Muscle of leg (tissue), 16 donors: ENCODE measurements at places on chromosomes 13 and 19. TPM values are rescaled to one million over a fixed set of nuclear protein-coding genes. Genes with fewer than 3 reads are reported as not detected.

Gene CBARP
- polyA plus RNA-seq, result 2.0 TPM

Gene ZGLP1
- polyA plus RNA-seq, result 3.8 TPM

Gene FCER2
- 1.0 TPM for polyA plus RNA-seq

Gene ZNF560
- 0.12 TPM for polyA plus RNA-seq

Gene STOML3
- polyA plus RNA-seq, result 0.29 TPM

Gene KLK14
- 0.34 TPM for polyA plus RNA-seq

DNA sequence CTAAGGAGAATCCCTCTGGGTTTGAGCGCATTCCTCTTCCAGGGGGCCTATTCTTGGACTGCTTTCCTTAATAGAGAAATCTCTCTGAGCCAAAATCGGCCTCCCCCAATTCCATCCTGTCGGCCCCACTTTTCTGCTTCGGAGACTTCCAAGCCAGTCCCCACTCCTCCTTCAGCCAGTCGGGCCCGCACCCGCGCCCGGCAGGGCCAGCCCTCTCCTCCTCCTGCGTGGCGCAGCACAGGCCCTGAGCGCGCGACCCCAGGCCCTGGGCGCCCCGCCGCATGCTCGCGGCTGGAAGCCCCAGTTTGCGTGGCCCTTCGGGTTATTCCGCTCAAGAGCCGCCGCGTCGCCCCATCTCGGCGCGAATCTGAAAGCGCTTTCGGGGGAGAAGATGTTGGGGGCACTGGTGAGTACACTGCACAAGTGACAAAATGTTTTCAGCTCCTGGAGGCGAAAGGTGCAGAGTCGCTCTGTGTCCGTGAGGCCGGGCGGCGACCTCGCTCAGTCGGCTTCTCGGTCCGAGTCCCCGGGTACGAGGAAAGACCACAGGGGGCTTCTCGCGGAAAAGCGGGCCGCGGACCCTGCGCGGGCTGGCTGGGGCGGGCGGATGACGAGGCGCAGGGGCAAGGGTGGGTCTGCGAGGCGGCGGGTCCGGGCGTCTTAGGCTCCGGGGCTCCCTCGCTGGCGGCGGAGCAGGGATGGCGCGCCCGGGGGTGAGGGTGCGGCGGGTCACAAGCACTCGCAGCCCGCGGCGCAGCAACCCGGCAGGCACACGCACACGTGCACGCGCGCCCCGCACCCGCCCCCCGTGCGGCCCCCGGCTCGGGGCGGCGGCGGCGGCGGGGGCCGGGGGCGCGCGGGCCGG lies at the start of gene IL17D:
TSS of gene IL17D (plus strand) at position 785 of the 865 bp plus-strand sequence. CDS start 303 bp downstream, outside the sequence.
- peak within 1 kb of the TSS; percentile 57 for H3K27ac ChIP-seq
- no peaks in the 10 kb centered on the region for H3K36me3 ChIP-seq
- peaks cover 2% of the 10 kb centered on the region for H3K27me3 ChIP-seq
- peak within 1 kb of the TSS; percentile 61 for H3K4me3 ChIP-seq

GRCh38 chr13:48532256-48532505 lies 699 bp downstream of the RCBTB2 start:
- H3K4me1 ChIP-seq, result peaks cover 12% of the 10 kb centered on the region
- no peaks in the 10 kb centered on the region for H3K27me3 ChIP-seq
- DNase-seq, result peak; percentile 87
- H3K36me3 ChIP-seq, result no peaks in the 10 kb centered on the region
- H3K4me3 ChIP-seq, result peak overlapping the region; percentile 81
- H3K27ac ChIP-seq, result peak overlapping the region; percentile 97

- peaks cover 2% of the 10 kb centered on the region for H3K4me1 ChIP-seq
- no peak overlapping the region for H3K4me3 ChIP-seq
- H3K36me3 ChIP-seq, result no peaks in the 10 kb centered on the region
- DNase-seq, result no peak
- no peaks in the 10 kb centered on the region for H3K27me3 ChIP-seq
- H3K27ac ChIP-seq, result no peak overlapping the region
Measured at GRCh38 chr13:31588316-31588715, 151.0 kb upstream of the RXFP2 start.

DNA sequence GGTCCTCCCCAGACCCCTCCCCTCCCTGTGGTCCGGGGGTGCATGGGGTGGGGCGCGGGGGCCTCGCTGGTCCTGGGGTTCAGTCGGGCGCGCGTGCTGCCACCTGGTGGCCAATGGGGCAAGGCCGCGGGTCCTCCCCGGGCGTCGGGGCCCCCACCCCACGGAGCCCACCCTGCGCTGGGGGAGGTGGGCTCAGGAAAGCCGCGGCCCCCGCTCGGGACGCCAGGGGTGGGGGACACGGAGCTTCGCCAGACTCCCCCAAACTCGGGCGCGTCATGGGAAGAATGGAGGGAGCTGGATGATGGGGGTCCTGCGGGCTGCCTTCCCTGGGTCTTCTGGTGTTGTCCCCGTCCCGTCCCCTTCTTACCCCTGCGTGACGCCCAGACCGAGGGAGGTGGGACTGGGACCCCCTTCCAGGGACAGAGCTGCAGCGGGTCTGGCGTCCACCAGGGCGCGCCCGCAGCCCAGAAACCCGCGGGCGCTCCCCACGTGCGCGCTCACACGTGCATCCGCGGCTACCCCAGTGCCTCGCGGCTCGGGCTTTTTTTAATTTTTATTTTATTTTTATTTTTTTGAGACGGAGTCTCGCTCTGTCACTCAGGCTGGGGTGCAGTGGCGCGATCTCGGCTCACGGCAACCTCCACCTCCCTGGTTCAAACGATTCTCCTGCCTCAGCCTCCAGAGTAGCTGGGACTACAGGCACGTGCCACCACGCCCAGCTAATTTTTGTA lies 19.8 kb upstream of the TCF3 start:
- H3K4me3 ChIP-seq, result peak overlapping the region; percentile 22
- peaks cover 25% of the 10 kb centered on the region for H3K4me1 ChIP-seq
- peak; percentile 43 for DNase-seq
- H3K27ac ChIP-seq, result no peak overlapping the region

DNA sequence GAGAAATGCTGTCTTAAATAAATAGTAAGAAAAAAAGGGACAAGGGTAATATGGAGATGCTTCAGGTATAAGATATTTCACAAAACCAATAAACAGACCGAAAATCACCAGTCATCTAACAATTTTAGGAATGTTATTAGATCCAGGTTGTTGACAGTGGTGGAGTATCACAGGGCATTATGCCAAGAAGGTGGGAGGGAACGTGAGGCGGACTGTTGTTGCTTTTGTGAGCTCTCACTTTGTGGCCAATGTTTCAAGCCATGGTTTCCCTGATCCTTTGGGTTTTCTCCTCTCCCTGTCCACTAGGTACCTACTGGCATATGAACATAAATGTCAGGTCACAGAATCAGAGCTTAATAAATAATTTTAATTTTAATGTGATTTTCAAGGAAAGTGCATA lies 790.3 kb upstream of the SLITRK1 start:
- no peaks in the 10 kb centered on the region for H3K27me3 ChIP-seq
- H3K4me3 ChIP-seq, result no peak overlapping the region
- H3K36me3 ChIP-seq, result no peaks in the 10 kb centered on the region
- no peak for DNase-seq

DNA sequence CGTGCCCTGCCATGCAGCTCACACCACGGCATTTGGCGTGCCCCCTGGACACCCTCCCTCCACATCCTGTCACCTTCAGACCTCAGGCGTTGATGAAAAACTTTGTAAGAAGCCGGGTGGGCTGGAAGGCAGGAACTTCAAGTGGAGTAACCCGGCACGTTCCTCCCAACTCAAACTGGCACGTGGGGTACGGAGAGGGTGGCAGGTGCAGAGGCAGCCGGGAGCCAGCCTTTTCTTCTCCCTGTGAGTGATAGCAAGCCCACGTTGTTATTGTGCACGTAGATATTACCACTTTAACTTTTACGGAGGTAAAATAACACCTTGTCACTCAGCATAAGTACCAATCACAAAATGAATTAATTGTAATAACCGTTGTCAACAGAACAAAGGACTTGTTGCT lies 198.0 kb downstream of the ZNF536 start:
- no peak for DNase-seq
- peaks cover 6% of the 10 kb centered on the region for H3K4me1 ChIP-seq
- no peak overlapping the region for H3K27ac ChIP-seq
- H3K27me3 ChIP-seq, result peaks cover 2% of the 10 kb centered on the region
- no peak overlapping the region for H3K4me3 ChIP-seq
- no peaks in the 10 kb centered on the region for H3K36me3 ChIP-seq

GRCh38 chr19:49422407-49423070 lies 702 bp downstream of the PTH2 start:
- peaks cover 19% of the 10 kb centered on the region for H3K4me1 ChIP-seq
- no peak overlapping the region for H3K4me3 ChIP-seq
- DNase-seq, result peak; percentile 39

GRCh38 chr19:56594783-56595547 lies at the start of gene ZNF71:
Gene ZNF71, plus strand, starts transcription at chr19:56595302. Its CDS starts 6,257 bp downstream, at chr19:56601559.
- H3K27me3 ChIP-seq, result no peaks in the 10 kb centered on the region
- peaks cover 22% of the 10 kb centered on the region for H3K36me3 ChIP-seq
- peak within 1 kb of the TSS; percentile 91 for H3K4me3 ChIP-seq
- peak; percentile 95 for DNase-seq

GRCh38 chr19:9871626-9872338 lies 36.7 kb downstream of the PIN1 start:
- H3K27me3 ChIP-seq, result no peaks in the 10 kb centered on the region
- H3K4me3 ChIP-seq, result no peak overlapping the region
- no peak overlapping the region for H3K27ac ChIP-seq
- no peaks in the 10 kb centered on the region for H3K36me3 ChIP-seq

DNA sequence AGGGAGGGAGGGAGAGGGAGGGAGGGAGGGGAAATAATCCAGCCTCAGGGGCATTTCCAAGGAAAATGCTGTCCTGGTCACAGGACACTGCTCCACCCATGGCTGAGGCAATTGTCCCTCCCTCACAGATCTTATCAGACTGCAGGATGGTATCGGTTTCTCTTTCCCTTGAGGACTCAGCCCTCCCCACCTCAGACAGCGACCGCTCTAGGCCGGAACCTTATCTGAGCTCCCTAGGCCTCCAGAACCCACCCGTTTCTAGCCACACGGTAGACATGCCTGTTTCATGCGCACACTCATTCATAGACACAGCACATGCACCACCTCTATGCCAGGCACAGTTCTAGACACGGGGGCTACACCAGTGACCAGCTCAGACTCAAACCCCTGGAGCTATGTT lies 10.0 kb upstream of the IZUMO2 start:
- no peaks in the 10 kb centered on the region for H3K27me3 ChIP-seq
- no peak overlapping the region for H3K4me3 ChIP-seq
- no peak for DNase-seq
- no peak overlapping the region for H3K27ac ChIP-seq
- no peaks in the 10 kb centered on the region for H3K36me3 ChIP-seq

DNA sequence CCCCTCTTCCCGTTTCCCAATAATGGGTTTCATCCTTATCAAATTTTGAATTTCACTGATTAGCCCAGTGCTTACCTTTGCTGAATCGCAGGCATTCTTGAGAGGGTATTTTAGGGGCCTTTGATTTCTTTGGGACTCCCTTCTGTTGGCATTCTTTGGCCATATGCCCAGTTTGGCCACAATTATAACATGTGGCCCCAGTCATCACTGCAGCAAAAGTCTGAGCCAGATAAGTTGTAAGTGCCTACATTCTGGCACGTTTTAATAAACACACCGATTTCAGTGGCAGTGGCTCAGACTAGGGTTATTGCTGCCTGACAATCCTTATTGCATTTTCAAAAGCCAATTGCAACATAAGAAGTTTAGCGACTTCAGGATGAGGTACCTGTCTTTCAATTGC lies 41.4 kb downstream of the ZNF726 start:
- DNase-seq, result no peak
- no peaks in the 10 kb centered on the region for H3K36me3 ChIP-seq
- H3K4me3 ChIP-seq, result no peak overlapping the region
- H3K27me3 ChIP-seq, result no peaks in the 10 kb centered on the region
- H3K4me1 ChIP-seq, result no peaks in the 10 kb centered on the region

- peaks cover 31% of the 10 kb centered on the region for H3K36me3 ChIP-seq
- no peaks in the 10 kb centered on the region for H3K27me3 ChIP-seq
- peak overlapping the region; percentile 74 for H3K27ac ChIP-seq
- H3K4me1 ChIP-seq, result peaks cover 35% of the 10 kb centered on the region
- H3K4me3 ChIP-seq, result peak overlapping the region; percentile 91
Measured at GRCh38 chr13:27425918-27426630, 1.7 kb downstream of the GTF3A start.
